MM.1S (cell line): ENCODE measurements at places on chromosomes 11 and 22.

GRCh38 chr11:88297421-88297820, 40.1 kb downstream of the CTSC start:
- DNase-seq = no peak

DNA sequence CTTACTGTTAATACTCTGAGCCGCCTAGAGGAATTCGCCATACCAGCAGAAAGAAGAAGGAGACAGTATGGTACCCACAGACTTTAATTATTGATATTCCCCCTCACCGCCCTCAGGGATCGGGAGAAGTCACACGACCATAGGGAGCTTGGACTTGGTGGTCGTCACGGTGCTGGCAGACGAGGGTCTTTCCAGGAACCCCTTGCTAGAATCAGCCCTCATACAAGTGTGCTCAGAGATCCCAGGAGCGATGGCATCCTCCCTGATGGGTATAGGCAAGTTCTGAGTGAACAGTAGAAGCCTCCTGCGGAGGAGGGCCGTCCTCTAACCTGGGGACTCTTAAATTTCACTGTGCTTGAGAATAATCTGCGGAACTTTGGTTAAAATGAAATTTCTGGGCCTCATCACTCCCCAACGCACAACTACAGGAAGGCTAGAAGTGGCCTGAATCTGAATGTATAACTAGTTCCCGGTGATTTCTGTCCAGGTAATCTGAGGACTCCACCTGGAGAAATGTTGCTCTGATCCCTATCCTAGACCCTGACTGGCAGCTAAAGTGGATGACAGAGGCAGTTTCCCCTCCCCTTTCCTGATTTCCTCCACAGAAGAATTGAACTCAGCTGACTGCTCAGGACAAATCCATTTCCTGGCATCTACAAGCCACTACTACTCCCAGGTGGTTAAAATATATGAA, 4.5 kb downstream of the VSIG2 start:
- DNase-seq = no peak

- no peak for DNase-seq
These were observed 542.7 kb downstream of the BRD1 start for GRCh38 chr22:49284931-49285330.

DNA sequence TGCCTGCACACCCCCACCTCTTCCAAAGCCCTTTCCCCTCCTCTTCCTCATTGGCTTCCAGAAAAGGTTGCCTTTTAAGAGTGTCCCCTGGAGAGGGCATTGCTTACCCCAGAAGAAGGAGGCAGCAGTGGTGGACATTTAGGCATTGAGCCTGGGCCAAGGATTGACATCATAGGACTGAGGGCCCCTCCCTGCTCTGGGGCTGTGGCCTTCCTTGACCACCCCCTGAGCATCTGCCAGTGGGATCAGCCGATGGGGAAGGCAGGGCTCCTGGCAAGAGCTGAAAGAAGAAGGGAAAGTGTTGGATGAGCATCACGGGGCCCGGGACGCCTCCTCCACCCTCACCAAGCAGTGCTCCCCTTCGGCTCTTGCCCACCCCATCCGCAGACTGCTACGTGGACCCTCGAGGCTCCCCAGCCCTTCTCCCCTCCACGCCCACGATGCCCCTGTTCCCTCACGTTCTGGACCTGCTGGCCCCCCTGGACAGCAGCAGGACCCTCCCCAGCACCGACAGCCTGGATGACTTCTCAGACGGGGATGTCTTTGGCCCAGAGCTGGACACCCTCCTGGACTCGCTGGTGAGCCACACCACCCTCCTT, 37.4 kb downstream of the ZC3H7B start:
- no peak for DNase-seq

DNA sequence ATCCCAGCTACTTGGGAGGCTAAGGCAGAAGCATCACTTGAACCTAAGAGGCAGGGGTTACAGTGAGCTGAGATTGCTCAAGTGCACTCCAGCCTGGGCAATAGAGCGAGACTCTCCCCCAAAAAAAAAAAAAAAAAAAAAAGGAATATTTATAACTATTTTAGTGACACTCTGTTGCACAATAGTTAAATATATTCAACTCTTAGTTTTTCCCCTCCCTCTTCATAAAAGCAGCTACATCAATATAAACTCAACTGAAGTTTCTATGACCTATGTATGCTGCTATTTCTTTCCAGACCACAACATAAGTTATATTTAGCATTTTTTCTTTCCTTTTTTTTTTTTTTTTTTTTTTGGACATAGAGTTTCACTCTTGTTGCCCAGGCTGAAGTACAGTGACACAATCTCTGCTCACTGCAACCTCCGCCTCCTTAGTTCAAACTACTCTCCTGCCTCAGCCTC, 19.2 kb downstream of the CELF1 start:
- no peak for DNase-seq

DNA sequence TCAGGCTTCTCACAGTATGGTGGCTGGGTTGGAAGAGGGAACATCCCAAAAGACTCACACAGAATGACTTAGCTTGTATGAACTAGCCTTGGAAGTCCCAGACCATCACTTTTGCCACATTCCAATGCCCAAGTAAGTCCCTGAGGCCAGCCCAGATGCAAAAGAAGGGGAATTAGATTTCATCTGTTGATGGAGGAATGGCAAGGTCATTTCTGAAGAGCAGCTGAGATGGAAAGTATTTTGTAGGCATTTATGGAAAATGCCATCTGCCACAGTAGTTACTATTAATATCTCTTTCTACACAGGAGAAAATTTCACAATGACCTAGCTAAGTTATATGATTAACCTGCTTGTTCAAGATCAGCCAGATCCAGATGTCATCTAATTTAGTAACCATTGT, 58.8 kb downstream of the ENDOD1 start:
- DNase-seq = no peak

DNA sequence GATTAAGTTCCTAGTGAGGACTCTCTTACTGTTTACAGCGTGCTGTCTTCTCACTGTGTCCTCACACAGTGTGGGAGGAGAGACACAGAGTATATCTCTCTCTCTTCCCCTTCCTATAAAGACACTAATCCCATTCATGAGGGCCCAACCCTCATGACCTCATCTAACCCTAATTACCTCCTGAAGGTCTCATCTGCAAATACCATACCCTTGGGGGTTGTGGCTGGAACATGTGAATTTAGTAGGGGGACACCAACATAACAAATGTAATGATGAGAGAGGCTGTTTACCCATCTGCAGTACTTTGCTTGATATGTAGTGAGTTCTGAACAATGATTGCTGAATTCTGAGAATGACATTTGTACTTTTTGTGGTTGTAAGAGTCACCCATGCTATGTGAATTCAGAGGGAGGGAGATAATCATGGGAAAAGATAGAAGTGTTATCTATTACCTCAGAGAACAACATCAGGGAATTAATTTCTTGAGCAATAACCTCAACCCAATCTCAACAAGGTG, 4.9 kb upstream of the OR52W1 start:
- DNase-seq = no peak

DNA sequence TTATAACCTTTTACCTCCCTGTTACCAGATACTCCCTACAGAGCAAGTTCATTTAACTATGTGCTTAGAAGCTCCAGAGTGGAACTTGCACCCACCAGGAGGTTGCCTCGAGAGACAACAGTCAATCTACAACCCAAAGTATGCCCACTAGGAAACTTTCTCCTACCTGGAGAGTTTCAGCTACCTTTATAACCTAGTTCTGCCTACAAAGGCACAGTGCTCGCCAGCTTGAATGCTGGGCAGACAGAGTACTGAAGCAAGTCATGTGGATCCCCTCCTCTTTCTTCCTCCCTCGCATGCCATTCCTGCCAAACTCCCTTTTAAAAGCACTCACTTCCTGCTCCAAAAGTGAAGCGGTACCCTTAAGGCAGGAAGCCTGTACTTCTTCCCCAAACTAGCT, 258.9 kb downstream of the SWAP70 start:
- DNase-seq = no peak

DNA sequence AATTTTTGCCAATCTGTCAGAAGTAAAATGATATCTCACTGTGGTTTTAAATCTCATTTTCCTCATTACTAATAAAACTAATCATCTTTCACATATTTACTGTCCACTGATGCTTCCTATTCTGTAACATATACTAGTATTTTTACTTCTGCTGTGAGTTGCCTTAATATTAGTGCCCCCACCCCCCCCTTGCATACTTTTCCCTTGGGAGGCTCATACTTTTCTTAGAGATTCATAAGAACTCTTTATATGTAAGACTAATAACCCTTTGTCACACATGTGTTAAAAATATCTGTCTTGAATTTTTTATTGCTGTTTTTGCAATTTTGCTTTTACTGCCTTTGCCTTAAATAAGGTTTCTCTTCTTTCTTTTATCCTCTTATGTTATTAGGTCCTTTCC, 87.2 kb downstream of the PHF21A start:
- no peak for DNase-seq

GRCh38 chr22:24003887-24004286, 1.4 kb downstream of the GSTT4 start:
- no peak for DNase-seq

GRCh38 chr11:43738600-43739409, 58.3 kb downstream of the HSD17B12 start:
- DNase-seq = peak; percentile 87

GRCh38 chr11:111355101-111355500, 24.0 kb downstream of the POU2AF1 start:
- no peak for DNase-seq

GRCh38 chr22:50621356-50621880, 6.5 kb downstream of the ARSA start:
- DNase-seq = peak; percentile 38

DNA sequence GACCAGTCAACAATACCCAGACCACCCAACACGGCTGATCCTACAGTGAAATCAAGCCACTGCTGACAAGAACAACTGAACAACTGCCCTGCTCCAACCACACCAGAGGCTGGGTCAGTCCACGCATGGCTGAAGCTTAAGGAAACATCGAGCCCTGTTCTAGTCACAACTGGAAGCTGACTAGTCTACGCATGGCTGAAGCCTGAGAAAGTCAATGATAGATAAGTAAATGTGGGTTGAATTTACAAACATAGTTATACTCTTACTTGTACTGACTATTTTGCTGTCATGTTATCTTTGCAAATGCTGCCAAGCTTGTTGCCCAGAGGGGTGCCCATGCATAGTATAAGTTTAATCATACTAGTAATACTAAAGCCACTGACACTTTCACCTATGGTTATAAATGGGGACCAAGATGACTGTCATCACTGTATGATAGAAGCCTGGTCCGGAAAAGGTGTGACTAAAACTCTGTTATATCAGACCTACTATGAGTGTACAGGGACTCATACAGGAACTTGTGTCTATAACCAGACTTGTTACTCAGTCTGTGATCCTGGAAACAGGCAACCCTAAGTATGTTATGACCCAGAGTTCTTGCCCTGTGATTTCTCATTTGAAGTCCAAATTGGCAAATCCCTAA, 43.4 kb upstream of the GLYAT start:
- no peak for DNase-seq

DNA sequence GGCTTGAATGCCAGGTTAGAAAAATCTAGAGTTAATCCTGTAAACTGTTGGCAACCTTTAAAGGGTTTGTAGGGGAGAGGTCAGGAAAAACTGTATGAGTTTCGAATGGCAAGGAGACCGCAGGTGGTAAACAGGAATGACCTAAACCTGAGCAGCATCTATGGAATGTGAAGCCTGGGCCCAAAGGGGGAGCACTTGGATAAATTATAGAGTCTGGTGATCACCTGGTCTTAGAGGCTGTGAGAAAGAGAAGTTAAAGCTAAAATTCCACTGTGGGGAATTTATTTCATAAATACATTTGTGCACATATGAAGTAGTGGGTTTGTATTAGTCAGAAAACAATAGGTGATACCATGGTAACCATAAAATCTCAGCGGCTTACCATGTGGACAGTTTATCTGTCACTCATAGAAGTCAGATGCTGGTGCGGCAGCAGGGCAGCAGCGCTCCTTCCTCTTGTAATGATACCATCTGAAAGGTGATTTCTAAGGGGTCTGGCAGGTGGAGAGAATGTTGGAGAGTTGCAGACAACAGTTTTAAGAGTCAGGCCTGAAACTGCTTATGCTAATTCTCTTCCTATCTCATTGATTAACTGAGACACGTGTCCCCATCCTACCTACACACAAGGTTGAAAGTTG, 1104.4 kb upstream of the CCDC90B start:
- DNase-seq = no peak

DNA sequence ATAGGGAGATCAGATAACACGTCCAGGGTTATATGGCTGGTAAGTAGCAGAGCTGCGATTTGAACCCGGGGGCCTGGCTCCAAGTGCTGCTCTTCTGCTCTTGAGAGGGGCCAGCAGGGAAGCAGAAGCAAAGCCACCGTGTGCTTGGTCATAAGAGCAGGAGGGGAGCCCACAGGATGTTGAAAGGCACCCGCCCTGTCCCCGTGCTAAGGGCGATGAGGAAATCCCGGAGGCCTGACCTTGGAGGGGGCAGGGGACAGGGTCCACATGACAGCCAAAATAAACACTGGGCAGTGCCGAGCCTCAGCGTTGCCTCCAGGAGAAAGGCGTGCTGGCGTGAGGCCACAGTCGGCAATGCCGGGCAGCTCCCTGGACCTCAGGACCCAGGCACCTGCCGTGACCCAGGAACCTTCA, 28.8 kb downstream of the TOM1 start:
- no peak for DNase-seq

DNA sequence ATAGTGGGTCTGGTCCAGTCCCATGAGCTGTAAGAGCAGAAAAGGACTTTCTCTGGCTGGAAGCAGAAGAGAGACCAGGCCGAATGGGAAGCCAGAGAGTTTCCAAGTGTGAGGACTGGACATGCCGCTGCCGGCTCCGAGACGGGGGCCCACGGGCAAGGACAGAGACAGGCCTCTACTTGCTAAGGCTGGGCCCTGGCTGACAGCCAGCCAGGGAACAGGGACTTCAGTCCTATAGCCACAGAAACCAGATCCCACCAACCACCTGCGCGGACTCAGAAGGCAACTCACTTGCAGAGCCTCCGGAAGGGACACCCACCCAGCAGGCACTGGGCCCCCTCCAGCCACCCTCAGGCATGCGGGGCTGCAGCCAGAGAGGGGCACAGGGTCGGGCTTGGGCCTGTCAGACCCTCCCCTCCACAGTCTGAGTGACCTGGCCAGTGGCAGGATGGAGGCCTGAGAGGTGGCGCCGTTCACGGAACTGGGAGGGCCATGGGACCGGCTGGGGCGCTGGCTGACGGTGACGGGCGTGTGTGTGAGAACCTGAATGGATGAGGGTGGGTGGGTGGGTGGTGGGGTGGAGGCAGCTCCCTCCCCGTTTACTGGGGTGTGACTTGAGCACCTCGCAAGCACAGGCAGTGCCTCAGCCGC, 47.8 kb upstream of the A4GALT start:
- DNase-seq = no peak

DNA sequence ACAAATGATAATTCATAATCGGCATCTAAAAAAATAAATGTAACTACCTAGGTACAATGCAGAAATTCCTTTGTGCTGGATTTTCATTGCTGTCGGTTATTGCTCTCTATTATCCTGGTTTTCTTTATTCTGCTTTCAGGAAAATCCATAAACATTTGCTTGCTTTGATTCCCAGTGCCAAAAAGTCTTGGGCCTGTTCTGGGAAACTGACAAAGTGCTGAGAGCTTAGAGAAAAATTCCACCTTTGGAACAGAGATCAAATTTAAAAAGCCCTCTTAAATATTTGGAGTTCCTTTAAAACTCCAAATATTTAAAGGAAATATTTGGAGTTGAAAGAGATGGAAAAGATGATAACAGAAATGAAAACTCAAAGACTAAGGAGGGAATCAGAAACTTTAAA, 87.3 kb upstream of the ZBED5 start:
- no peak for DNase-seq
